ENCODE measurements at places on chromosomes 4 and X. TPM values are rescaled to one million over a fixed set of nuclear protein-coding genes. Genes with fewer than 3 reads are reported as not detected.

IL2 gene
- total RNA-seq, result not detected

YIPF6 gene
- 53.5 TPM for total RNA-seq

ADH7 gene
- not detected for total RNA-seq

DUX4 gene
- total RNA-seq, result not detected

P2RY4 gene
- 0.64 TPM for total RNA-seq

TSPAN7 gene
- total RNA-seq, result 85.8 TPM

GAGE12E gene
- not detected for total RNA-seq

DNA sequence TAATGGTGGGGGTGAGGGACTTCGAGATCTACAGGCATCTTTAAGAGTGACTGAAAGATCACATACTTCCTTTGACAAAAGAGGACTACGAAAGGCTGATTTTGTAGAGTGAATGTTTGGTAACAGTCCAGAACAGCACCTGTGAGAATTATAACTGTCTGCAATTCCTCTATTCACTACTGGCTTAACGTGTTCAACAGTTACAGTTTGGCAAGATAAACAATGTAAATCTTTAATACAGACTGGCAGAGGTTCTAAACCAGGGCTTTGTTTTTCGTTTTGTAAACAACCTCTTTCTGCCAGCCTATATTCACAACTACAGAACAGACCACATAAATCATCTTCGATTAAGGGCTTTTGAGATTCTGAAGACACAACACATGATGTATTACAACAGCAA lies 66.9 kb downstream of the NCAPG start:
- no peaks in the 10 kb centered on the region for H3K36me3 ChIP-seq
- no peak overlapping the region for H3K4me3 ChIP-seq
- H3K27me3 ChIP-seq, result no peaks in the 10 kb centered on the region
- DNase-seq, result no peak

DNA sequence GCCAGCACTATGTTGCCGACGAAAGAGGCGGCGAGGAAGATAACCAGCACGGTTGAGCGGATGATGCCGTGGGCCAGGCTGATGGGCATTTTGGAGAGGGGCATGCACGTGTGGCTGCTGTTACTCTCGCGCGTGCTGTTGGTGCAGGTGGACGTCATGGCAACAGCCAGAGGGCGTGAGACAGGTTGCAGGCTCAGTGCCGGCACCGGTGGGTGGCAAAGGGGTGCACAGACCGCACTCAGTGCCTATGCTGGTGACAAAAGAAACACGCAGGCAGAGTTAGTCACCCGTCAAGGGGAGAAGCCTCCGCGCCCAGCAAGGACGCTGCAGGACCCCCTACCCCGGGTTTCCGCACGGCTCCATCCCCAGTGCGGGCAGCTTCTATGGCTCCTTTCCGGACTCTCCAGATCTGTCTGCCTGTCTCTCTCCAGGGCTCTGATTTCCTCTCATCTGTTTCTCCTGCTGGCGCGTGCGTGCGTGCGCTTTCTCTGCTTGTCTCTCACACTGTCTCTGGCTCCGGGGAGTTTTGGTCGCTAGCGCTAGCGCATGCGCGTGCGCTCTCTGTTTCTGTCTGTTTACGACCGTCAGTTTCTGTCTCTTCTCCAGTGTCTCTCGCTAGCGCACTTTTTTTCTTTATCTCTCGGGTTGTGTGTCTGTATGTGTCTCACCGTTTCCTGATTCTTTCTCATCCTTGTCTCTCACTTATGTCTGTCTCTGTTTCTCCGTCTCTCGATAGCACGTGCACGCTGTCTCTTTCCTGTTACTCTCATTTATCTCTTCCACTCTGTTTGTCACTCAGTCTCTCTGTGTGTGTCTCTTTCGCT lies 2.1 kb downstream of the GPR101 start:
- no peaks in the 10 kb centered on the region for H3K4me1 ChIP-seq
- no peak for DNase-seq
- no peaks in the 10 kb centered on the region for H3K36me3 ChIP-seq
- H3K27me3 ChIP-seq, result no peaks in the 10 kb centered on the region
- no peak overlapping the region for H3K27ac ChIP-seq
- peak overlapping the region; percentile 26 for H3K4me3 ChIP-seq

GRCh38 chr4:148778980-148779675 lies 336.9 kb upstream of the NR3C2 start:
- H3K27me3 ChIP-seq, result no peaks in the 10 kb centered on the region
- H3K27ac ChIP-seq, result no peak overlapping the region
- no peaks in the 10 kb centered on the region for H3K4me1 ChIP-seq
- H3K4me3 ChIP-seq, result no peak overlapping the region
- no peak for DNase-seq

GRCh38 chrX:114800719-114801118 lies 216.7 kb downstream of the IL13RA2 start:
- no peaks in the 10 kb centered on the region for H3K36me3 ChIP-seq
- no peaks in the 10 kb centered on the region for H3K27me3 ChIP-seq

- no peaks in the 10 kb centered on the region for H3K36me3 ChIP-seq
- no peaks in the 10 kb centered on the region for H3K4me1 ChIP-seq
- no peak overlapping the region for H3K27ac ChIP-seq
- DNase-seq, result no peak
Observed at GRCh38 chrX:43898406-43899035, 16.3 kb upstream of the MAOB start.

DNA sequence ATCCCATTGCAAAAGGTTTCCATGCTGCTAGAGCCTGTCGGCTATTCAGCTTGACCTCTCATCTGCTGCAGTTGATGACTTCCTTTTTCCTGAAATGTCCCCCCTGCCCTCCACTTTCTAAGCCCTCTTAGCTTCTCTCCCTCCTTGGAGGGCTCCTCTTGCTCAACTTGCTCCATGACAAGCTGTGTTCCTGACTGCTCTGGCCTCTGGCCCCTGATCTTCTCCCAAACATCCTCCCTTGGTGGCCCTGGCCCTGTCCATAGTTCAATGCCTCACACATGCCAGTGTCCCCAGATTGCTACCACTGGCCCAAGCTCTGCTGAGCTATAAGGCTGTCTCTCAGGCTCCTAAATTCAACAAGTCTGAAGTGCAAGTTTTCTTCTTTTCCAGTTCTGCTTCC lies 29.6 kb downstream of the RASL11B start:
- no peaks in the 10 kb centered on the region for H3K4me1 ChIP-seq
- no peak overlapping the region for H3K4me3 ChIP-seq
- no peaks in the 10 kb centered on the region for H3K36me3 ChIP-seq
- H3K27ac ChIP-seq, result no peak overlapping the region
- H3K27me3 ChIP-seq, result no peaks in the 10 kb centered on the region

- DNase-seq, result no peak
- H3K4me1 ChIP-seq, result no peaks in the 10 kb centered on the region
- H3K4me3 ChIP-seq, result no peak overlapping the region
- H3K27ac ChIP-seq, result no peak overlapping the region
Observed at GRCh38 chr4:152618971-152619370, 60.8 kb downstream of the TMEM154 start.

DNA sequence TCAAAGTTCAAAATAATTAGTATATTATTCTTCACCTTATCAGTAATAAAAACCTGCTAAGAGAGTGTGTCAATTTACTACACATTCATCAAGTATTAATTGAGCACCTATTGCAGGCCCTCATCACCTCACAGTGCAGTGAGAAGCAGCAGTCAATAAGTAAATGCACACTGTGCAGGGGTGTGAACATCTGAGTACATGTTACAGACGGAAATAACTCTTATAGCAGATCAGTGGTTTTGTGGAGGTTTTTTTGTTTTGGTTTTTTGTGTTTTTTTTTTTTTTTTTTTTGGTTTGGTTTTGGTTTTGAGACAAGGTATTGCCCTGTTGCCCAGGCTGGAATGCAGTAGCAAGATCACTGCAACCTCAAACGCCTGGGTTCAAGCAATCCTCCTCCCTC lies 20.3 kb downstream of the KLF3 start:
- no peaks in the 10 kb centered on the region for H3K36me3 ChIP-seq
- no peak overlapping the region for H3K27ac ChIP-seq
- H3K27me3 ChIP-seq, result no peaks in the 10 kb centered on the region
- no peaks in the 10 kb centered on the region for H3K4me1 ChIP-seq

DNA sequence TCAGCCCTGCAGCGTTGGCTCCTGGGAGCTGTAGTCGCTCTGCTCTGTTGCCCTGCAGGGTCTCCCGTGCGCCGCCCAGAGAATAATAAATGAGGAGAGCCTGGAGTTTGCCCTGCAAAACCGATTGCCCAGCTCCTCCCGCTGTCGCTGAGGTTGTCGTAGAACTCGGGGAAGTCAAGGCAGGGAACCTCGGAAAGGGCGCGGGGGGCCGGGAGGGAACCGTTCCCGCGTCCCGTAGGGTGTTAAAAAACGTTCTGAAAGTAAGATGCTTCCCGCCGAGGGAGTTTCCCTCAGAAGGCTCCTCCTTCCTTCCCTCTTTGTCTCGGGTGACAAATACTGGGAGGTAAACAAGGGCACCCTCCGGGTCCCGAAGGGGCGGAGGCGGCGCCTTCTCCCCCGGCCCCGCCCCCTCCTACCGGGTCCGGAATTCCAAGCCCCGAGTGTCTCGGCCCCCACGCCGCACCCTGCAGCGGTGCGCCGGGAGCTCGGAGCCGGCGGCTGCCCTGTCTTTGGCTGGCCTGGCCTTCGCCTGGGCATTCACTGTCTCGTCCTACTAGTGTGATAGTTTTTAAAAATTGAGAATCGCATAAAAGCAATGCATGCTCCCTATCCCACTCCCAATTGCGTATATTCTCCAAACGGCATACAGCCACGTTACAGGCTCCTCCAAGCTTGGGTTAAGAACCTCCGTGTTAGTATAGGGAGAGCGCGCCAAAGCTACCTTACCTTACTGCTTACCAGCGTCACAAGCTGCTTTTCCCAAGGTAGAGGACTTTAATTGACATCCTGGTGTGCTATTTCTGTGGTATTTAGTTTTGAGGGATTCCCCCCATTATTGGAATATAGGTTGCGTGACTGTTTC lies 964 bp upstream of the HMGB2 start:
- peak overlapping the region; percentile 90 for H3K4me3 ChIP-seq
- no peaks in the 10 kb centered on the region for H3K27me3 ChIP-seq
- peak overlapping the region; percentile 100 for H3K27ac ChIP-seq
- H3K36me3 ChIP-seq, result no peaks in the 10 kb centered on the region
- peak; percentile 50 for DNase-seq

DNA sequence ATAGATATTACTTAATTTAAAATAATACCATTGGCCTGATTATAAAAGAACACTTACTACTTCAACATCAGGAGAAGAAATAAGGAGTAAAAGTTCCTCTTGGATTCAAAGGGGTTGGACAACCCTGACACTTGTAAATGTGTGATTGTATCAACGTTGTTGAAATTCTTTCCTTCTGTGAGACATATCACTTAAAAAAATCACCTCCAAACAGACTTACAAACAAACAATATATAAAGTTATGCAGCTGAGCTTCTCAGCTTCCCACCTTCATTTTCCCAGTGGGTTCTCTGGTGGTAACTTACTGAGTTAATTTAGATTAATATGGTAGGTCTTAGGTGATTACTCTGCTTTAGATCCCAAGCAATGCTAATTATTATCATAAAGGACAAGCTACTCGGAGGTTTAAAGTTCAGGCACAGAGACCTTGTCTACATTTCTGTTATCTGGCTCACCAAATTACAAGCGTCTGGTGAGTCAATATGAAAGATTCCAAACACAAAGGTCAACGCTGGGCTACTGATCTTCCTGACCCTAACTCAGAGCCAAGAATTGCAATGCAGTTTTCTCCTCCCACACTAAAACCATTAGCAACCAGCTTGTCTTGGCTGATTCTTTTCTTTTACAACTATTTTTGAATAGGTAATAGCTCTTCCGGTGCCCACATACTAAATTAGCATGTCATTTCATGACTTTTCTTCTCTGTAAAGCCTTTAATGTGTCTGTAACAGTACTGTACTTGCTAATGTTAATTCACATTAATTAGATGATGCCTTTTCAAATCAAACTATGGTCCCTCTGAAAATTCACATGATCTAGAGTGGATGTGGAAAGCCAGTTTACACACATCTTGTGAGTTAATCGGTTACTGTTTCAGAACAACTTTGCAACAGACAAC lies 157.6 kb downstream of the RASL11B start:
- peak; percentile 28 for DNase-seq
- no peaks in the 10 kb centered on the region for H3K36me3 ChIP-seq

- DNase-seq, result no peak
- no peaks in the 10 kb centered on the region for H3K4me1 ChIP-seq
- H3K36me3 ChIP-seq, result no peaks in the 10 kb centered on the region
- H3K4me3 ChIP-seq, result no peak overlapping the region
- no peak overlapping the region for H3K27ac ChIP-seq
Observed at GRCh38 chr4:125097729-125098128, 217.0 kb upstream of the FAT4 start.

DNA sequence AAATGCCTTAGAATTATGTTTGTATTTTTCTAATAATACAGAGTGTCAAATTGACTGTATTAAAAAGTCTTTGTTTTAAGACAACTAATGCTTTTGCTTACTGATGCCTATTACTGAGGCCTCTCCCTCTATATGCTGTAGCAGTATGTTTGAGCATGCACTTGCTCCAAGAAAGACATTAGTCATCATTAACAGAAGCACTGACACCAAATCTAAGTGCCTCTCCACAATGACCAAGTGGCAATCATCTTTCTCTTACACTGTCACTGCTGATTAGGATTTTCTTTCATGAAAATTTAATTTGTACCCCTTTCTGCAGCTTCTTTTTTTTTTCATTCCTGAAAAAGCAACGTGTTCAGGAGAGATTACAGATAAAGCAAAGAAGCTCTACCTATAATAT lies 11.1 kb upstream of the MAB21L2 start:
- H3K27me3 ChIP-seq, result no peaks in the 10 kb centered on the region
- no peak overlapping the region for H3K27ac ChIP-seq
- H3K36me3 ChIP-seq, result no peaks in the 10 kb centered on the region
- no peak overlapping the region for H3K4me3 ChIP-seq
- no peaks in the 10 kb centered on the region for H3K4me1 ChIP-seq

DNA sequence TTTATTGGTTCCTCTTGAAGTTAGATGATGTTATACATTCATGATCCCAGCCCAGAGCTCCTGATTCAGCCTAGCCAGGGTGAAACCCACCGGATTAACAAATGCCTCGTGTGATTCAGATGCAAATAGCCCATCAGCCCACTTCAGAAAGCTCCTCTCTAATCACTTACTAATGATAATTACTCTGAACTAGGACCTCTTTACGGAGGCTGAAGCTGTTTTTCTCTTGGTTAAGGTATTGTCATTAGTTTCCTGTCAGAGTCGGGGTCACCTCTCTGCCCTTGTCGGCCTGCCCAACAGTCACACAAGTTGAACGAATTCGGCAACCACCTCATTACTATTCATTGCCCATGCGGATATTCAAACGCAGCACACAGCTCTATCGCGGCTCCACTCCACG lies 36.6 kb downstream of the ZFP42 start:
- DNase-seq, result no peak
- no peaks in the 10 kb centered on the region for H3K4me1 ChIP-seq
- no peaks in the 10 kb centered on the region for H3K27me3 ChIP-seq
- no peak overlapping the region for H3K27ac ChIP-seq

DNA sequence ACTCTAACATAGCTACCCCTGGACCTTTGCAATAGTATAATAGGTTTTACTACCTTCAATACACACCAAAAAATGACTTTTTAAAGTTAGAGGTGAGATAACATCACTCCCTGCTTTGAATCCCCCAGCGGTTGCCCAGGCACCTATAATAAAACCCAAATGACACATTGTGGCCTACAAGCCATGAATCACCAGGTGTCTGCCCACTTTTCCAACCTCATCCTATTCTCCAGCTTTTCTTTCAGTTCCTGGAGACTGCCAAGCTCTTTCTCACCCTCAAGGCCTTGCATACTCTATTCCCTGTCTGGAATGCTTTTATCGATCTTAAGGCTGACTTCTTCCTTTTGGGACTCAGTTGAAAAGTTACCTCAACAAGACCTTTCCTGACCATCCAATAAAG lies 16.4 kb upstream of the PRSS48 start:
- H3K4me3 ChIP-seq, result no peak overlapping the region
- no peaks in the 10 kb centered on the region for H3K36me3 ChIP-seq
- H3K27me3 ChIP-seq, result no peaks in the 10 kb centered on the region
- no peak for DNase-seq
- H3K4me1 ChIP-seq, result peaks cover 3% of the 10 kb centered on the region

- no peaks in the 10 kb centered on the region for H3K4me1 ChIP-seq
- no peaks in the 10 kb centered on the region for H3K27me3 ChIP-seq
- H3K4me3 ChIP-seq, result no peak overlapping the region
- DNase-seq, result no peak
Observed at GRCh38 chr4:76342191-76342590, 35.7 kb downstream of the STBD1 start.

All from uterus (tissue), 4 donors.